Fibroblast of the aortic adventitia (primary cell): ENCODE measurements at places on chromosomes 16 and 17. TPM values are rescaled to one million over a fixed set of nuclear protein-coding genes. Genes with fewer than 3 reads are reported as not detected.
A peak's percentile ranks its signal among the peaks of the same experiment; 100 is the strongest.

DNA sequence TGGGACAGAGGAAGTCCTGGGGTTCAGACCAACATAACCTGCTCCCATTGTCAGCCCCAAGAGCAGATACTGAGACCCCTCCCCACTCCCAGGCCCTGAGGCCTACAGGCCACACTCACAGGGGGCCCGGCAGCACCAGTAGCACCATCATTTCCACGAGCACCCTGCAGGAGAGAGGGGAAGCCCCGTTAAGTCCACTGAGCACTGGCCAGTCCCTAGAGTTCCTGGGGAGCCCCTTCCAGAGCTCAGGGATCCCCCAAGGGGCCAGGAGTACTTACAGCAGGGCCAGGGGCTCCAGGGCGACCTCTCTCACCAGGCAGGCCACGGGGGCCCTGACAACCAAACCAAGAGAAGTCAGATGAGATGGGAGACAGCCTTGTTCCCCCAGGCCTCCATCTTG is 5.4 kb downstream of the COL1A1 start:
- DNase-seq, result peak; percentile 27

GRCh38 chr17:68249354-68249765 is 1.5 kb downstream of the AMZ2 start:
- no peak for DNase-seq

DNA sequence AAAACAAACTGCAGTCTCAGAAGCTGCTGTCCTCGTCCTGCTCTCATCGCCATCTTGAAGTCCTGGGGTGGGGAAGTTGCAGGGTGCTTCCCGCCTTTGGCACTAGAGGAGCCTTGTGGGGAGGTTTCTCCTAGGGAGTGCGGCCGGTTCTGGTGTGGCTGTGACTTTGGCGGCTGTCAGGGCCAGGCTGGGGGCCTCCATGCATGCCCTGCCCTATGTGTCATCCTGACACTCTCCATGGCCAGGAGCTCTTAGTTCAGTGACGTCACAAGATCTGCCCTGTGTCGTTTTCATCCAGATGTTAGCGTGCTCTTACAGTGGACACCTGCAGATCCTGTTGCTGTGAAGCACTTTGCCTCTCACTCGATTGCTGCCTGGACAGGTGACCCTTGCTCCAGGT is 49.6 kb downstream of the PLD6 start:
- peak; percentile 72 for DNase-seq

CCDC154 gene
- total RNA-seq, result 0.36 and 0.41 TPM in 2 replicates
